Progenitor cell of endocrine pancreas (in vitro differentiated cells): ENCODE measurements at places on chromosomes 13 and 19. TPM values are rescaled to one million over a fixed set of nuclear protein-coding genes. Genes with fewer than 3 reads are reported as not detected.

- peak overlapping the region; percentile 17 for H3K27ac ChIP-seq
- no peaks in the 10 kb centered on the region for H3K36me3 ChIP-seq
- H3K4me1 ChIP-seq: peaks cover 41% of the 10 kb centered on the region
Observed at GRCh38 chr13:31591642-31592233, 147.6 kb upstream of the RXFP2 start.

GRCh38 chr13:88086577-88086976, 415.4 kb downstream of the SLITRK5 start:
- no peak for DNase-seq
- no peaks in the 10 kb centered on the region for H3K27me3 ChIP-seq
- H3K4me3 ChIP-seq: no peak overlapping the region
- no peak overlapping the region for H3K27ac ChIP-seq
- no peaks in the 10 kb centered on the region for H3K36me3 ChIP-seq
- H3K4me1 ChIP-seq: no peaks in the 10 kb centered on the region

DNA sequence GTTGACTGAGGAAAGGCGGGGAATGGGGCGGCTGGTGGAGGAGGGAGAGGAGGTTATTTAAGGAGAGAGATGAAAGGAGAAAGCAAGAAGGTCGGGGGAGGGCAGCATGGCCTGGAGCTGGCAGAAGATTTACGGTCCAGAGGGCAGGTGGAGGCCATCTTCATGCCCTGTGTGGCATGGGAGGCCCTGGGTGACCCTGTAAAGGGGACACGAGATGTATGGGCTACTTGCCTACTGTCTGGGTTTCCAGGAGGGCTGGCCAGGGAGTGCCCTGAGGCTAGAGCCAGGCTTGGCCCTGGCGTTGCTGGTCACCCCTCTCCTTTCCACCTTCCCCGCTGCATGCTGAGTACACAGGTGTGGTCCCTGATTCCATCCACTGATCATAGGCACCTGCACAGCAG, 6.1 kb downstream of the WTIP start:
- peaks cover 3% of the 10 kb centered on the region for H3K27me3 ChIP-seq
- no peak overlapping the region for H3K27ac ChIP-seq
- DNase-seq: no peak
- peaks cover 12% of the 10 kb centered on the region for H3K4me1 ChIP-seq
- H3K36me3 ChIP-seq: peaks cover 9% of the 10 kb centered on the region
- no peak overlapping the region for H3K4me3 ChIP-seq

DNA sequence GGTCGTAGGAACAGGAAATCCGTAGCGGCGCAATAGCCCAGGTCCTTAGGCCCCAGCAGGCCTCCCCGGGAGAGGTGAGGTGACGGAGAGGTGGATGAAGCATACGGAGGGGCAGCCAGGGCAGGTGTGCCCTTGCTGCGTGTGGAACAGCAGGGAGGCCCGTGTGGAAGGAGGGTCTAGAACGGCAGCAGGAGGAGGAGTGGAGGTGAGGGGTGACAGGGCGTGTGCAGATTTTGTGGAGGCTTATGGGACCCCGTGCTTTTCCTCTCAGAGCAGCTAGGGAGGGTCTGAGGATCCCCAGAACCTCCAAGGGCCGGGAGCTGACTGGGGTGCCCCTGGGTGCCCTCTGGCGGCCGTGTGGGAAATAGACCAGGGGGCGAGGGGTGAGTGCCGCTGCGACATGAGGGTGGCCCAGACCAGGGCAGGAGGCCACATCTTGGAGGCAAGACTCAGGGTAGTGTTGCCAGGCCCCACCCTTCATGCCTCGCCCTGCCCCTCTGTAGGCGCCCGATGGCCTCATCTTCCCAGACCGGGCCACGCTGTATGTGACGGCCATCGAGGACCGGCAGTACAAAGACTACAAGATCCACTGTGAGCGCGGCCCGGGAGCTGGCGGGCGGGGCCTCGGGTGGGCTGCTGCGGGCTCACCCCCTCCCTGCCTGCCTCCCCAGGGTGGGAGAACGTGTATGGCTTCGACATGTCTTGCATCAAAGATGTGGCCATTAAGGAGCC, 5.0 kb upstream of the ADM5 start:
- H3K27ac ChIP-seq: no peak overlapping the region
- H3K4me1 ChIP-seq: peaks cover 11% of the 10 kb centered on the region
- DNase-seq: no peak
- no peak overlapping the region for H3K4me3 ChIP-seq

DNA sequence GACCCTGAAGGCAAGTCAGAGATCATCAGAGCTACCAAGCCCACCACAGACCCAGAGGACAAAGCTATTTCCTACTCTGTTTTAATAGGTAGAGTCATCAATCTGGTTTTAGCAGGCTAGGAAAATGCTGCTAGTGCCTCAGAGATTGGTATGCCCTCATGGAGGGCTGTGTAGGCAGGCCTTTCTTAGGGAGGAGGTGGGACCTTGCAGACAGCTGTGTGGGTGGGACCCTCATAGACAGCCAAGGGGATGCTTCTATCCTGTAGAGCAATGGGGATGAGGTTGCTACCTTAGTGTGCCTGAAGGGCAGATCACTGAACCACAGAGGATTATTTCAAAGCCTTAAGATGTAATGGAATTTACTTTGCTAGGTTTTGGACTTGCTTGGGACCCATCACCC, 534.9 kb upstream of the KLF12 start:
- DNase-seq: no peak
- no peaks in the 10 kb centered on the region for H3K4me1 ChIP-seq
- no peak overlapping the region for H3K4me3 ChIP-seq
- H3K27me3 ChIP-seq: no peaks in the 10 kb centered on the region
- no peaks in the 10 kb centered on the region for H3K36me3 ChIP-seq

GRCh38 chr13:72384879-72385278, 342.6 kb downstream of the MZT1 start:
- no peak for DNase-seq
- no peak overlapping the region for H3K4me3 ChIP-seq
- no peak overlapping the region for H3K27ac ChIP-seq
- H3K36me3 ChIP-seq: no peaks in the 10 kb centered on the region
- no peaks in the 10 kb centered on the region for H3K27me3 ChIP-seq

CEACAM8 gene
- not detected in 2 replicates for total RNA-seq
